ENCODE measurements at places on chromosomes 16 and 17. TPM values are rescaled to one million over a fixed set of nuclear protein-coding genes. Genes with fewer than 3 reads are reported as not detected.

Gene CD300C
- 1.4 TPM for polyA plus RNA-seq

Gene TPSD1
- not detected for polyA plus RNA-seq

Gene SDK2
- polyA plus RNA-seq, result 0.03 TPM

Gene CHST5
- polyA plus RNA-seq, result not detected

Gene NAGPA
- polyA plus RNA-seq, result 16.2 TPM

Gene TMC7
- 1.4 TPM for polyA plus RNA-seq

Gene AURKB
- 22.9 TPM for polyA plus RNA-seq

All from GM23248 (cell line).